Muscle of arm (tissue), 14 donors: ENCODE measurements at places on chromosomes 16 and 17. TPM values are rescaled to one million over a fixed set of nuclear protein-coding genes. Genes with fewer than 3 reads are reported as not detected.

The NETO2 gene
- polyA plus RNA-seq: not detected

The RUNDC3A gene
- polyA plus RNA-seq: 0.92 TPM

The KLHL11 gene
- polyA plus RNA-seq: 6.3 TPM

The PABPN1L gene
- not detected for polyA plus RNA-seq

The TK2 gene
- polyA plus RNA-seq: not detected

The SOX9 gene
- 8.6 TPM for polyA plus RNA-seq

The SLC5A2 gene
- 5.3 TPM for polyA plus RNA-seq

The CCDC40 gene
- polyA plus RNA-seq: 5.0 TPM

The SPN gene
- polyA plus RNA-seq: 8.2 TPM

The DLX4 gene
- 0.30 TPM for polyA plus RNA-seq

The PRSS33 gene
- polyA plus RNA-seq: not detected

The RCVRN gene
- 0.07 TPM for polyA plus RNA-seq

The NPIPA2 gene
- 5.0 TPM for polyA plus RNA-seq

- no peak for DNase-seq
These were observed 38.3 kb upstream of the CARMIL2 start for GRCh38 chr16:67606632-67607031.

DNA sequence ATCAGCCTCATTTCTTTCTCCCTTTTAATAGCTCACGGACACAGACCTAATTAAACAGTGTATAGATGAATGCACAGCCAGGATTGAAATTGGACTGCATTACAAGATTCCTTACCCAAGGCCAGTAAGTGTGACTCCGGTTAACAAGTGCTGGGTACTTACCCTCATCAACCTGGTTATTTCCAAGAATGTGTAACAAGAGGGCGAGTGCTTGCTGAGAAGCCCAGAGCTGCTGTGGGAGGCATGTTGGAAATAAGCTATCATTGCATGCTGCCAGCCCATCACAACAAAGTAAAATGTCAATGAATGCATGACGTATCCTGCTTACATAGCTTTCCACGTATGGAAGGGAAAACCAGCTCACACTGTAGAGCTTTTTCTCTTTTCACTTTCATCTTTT, 19.5 kb downstream of the LYRM1 start:
- DNase-seq: no peak

- no peak for DNase-seq
These were observed 101.0 kb upstream of the DNAH17 start for GRCh38 chr17:78678222-78678557.

DNA sequence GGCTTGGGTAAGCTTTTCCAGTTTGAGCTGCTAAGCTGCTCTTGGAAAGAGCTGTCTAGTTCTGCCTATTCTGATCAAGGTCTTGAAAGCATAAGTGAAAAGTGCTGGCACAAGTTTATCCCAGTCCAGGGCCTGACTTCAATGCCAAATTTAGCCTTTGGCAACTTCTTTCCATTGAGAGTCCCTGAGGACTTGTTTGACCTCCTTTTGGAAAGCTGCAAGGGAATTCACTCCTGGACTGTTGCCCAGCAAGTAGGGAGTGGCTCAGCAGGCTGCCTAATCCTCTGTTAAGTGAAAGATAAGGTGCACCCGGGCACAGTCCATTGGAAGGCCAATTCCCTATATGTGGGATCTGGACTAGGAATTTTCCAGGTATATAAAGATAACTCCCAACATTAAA, 16.0 kb upstream of the TANC2 start:
- DNase-seq: peak; percentile 36

DNA sequence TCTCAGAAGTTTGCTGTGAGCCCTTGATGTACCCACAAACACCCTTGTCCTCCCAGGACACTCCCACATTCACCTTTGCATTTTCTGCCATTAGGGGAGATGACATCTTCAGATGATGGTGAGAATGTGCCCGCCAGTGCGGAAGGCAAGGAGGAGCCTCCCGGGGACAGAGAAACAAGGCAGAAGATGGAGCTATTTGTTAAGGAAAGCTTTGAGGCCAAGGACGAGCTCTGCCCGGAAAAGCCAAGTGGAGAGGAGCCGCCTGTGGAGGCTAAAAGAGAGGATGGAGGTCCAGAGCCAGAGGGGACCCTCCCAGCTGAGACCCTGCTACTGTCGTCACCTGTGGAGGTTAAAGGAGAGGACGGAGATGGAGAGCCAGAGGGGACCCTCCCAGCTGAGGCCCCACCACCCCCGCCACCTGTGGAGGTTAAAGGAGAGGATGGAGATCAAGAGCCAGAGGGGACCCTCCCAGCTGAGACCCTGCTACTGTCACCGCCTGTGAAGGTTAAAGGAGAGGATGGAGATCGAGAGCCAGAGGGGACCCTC, 17.0 kb downstream of the TAF1C start:
- no peak for DNase-seq

DNA sequence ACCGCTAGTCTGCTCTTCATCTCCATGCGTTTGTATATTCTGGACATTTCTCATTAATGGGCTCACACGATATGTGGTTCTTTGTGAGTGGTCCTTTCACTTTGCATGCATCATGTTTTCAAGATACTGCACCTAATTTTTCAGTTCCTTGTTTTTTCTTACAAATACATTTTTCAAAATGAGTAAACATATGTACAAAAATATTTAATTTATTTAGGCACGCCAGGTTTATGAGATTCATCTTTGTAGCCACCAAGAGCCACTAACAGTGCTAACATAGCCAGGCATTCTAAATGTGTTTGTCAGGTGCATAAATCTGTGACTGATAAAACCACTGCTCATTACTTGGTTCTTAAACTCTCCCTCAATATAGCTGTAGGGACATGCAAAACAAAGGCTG, 375.3 kb downstream of the WWOX start:
- no peak for DNase-seq

DNA sequence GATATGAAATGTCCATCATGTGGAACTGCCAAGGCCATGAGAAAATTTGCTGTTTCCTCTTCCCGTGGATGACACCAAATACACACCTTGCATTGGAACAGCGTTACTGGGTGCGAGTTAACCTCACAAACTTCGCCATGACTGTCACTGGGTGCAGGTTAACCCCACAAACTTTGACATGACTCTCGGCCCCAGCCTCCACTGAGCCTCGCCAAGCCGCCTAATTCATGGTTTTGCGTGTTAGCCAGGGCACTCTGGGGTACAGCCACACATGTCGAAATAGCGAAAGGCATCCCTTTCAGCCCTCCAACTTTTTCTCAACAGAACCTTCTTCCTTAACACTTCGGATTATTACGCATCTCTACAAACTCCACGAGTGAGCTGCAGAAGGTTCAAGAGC, 10.6 kb upstream of the KCTD5 start:
- no peak for DNase-seq

GRCh38 chr17:76547642-76548202, 7.9 kb downstream of the PRCD start:
- no peak for DNase-seq

GRCh38 chr16:86466696-86467406, 43.5 kb upstream of the FOXF1 start:
- DNase-seq: no peak

DNA sequence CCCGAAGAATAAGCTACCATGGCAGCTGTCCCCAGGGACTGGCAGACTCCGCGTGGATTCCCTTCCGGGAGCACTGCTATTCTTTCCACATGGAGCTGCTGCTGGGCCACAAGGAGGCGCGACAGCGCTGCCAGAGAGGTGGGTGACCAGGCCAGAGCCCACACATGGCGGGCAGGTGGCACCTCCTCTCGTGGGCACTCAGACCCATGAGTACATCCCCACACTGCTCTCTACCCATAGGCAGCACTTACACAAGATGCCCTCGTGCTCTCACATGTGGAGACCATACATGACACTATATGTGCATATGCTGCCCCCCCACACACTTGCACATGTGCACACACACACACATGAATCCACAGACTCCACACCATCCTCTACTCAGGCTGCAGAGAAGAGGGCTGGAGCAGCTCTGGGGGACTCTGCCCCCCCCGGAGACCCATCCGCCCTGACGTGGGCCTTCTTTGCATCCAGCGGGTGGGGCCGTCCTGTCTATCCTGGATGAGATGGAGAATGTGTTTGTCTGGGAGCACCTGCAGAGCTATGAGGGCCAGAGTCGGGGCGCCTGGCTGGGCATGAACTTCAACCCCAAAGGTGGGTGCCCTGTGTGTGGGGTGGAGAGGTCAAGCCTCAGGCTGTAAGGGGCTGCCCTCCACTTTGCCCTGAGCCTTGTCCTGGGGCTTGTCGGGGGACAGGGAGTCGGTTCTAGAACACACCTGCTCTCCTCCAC, 62.9 kb downstream of the MRC2 start:
- DNase-seq: no peak

DNA sequence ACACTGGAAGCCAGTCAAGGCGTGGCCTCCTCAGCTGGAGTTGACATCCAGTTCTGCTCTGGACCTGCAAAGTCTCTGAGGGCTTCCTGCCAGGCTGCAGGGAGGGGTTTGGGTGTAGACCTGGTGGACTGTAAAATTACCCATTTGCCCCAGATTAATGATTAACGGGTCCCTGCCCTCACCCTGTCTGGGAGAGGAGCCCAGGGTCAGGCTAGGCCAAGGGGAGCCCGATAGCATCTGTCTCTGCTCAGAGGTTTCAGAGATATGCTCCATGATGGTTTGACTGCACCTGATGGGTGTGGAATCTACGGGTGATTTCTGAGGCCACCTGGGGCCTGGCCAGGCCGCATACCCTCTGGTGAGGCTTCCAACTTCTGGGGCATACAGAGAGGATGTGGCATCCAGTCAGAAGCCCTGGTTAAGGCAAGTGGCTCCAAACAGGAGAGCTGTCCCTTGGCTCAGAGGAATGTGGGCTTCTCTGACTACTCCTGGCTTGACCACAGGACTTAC, 11.2 kb downstream of the PPY start:
- DNase-seq: no peak

DNA sequence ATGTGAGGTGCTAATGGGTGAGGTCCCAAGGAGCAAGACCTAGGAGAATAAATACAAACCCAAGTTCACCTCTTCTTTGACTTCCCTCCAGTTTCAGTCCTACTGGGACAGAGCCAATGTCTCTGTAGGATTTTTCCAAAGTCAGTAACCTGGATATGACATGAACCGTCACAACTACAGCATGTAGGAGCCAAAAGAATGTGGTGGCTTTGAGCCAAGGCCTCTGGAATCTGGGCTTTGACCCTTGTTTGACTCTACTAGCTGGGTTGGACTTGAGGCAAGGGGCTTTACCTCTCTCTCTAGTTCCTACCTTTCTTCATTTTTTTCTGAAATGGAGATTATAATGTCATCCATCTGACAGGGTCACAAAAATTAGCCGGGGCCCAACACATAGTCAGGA, 91.4 kb downstream of the CACNG3 start:
- no peak for DNase-seq

- no peak for DNase-seq
These were observed 2.4 kb downstream of the CYGB start for GRCh38 chr17:76534831-76535732.

DNA sequence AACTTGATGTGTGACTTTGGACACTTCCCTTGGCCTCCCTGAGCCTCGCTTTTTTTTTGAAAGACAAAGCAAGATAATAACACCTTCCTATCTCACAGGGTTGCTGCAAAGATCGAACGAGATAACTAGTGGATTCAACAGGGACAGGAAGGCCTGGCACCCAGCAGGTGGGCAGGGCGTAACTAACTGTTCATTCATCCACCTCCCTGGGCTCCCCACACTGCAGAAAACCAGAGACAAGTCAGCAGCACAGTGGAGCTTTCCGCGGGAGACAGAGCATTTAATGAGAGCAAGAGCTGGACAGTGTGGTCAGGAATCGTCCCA, 28.7 kb downstream of the SLC13A5 start:
- DNase-seq: no peak

- no peak for DNase-seq
These were observed 28.6 kb upstream of the ENDOV start for GRCh38 chr17:80386341-80386740.

DNA sequence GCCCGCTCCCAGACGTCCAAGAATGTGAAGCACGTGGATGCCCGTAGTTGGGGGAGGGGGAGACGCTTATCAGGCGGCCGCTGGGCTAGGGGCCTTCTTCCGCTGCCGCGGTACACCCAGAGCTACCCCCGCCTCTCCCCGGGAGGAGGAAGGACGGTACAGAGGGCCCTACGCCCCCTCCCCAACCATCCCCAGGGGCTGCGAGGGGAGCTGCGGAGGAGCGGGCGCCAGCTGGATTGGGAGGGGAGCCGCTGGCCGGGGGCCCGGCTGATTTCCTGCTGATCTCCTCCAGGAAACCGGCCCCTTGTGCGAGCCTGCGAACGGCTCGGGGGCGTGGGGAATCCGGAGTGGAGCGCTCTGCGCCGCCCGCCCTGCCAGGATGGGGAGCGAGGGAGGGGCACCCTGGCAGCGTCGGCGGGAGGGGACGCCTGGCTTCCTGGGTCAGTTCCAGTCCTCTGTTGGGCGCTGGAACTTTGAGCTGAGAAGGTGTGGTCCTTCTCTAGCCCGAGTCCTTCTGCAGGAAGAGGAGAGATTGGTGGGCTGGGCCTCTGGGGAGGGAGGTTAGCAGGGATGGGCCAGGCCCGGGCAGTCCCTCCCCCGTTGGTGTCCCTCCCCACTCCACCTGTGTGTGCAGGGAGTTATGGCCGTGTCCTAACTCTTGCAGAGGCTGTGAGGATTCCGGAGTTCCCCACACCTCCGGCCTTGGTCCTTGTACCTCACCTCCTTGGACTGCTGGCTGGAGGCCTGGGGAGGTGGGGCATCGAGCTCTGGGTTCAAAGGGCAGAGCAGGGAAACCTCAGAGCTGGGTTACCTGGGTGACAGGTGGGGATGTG, 19.2 kb downstream of the GJD3 start:
- peak; percentile 79 for DNase-seq

DNA sequence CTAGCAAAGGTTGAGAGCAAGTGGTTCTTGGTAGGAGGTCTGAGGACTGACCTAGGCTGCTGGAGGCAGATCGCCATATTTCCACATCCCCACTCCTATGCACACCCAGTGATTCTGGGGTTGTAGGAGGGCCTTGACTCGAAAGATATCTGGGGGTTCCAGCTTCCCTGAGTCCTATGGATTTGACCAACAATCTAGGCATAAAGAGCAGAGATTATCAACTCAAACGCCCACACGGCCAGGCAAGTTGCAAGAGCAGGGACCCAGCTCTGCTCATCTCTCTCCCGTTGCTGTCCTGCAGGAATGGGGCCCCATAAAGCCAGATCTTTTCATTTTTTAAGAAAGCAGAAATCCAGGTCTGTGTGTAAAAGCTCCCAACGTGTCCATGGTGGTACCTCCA, 94.6 kb downstream of the SOCS1 start:
- no peak for DNase-seq

DNA sequence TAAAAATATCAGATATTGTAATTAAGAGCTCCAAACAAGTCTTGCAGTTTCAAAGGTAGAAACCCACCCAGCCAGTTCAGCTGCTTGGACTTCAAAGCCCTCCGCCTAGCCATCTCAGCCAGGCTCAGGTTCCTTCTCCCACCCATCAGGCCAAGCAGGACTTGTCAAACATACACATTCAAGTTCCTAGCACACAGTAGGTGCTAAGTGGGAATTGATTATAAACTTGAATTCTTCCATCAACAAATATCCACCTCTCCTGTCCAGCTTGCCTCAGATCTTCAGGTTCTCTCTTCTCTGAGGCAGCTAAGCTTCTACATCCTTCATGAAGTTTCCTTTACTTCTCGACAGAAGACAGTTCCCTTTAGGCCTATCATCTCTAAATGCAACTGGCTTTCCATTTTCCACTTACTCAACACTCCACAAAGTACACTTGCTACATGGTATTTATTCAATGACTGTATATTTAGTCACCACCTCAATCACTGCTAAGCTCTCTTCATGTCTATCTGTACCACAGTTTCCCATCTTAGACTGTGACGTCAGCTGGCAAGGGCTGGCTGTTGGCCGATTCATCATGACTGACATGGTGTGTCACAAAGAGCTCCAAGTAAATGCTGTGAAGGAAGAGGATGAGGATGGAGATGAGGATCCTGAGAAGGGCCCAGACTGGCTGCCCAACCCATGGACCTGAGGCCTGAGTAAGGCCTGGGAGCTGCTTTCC, 13.3 kb upstream of the COG7 start:
- DNase-seq: no peak

- no peak for DNase-seq
These were observed 19.5 kb downstream of the ANKRD40 start for GRCh38 chr17:50688245-50688644.
